Right atrium auricular region (tissue), 2 donors: ENCODE measurements at places on chromosomes 3 and 15. TPM values are rescaled to one million over a fixed set of nuclear protein-coding genes. Genes with fewer than 3 reads are reported as not detected.

GOLGA6A gene
- not detected for total RNA-seq

DNA sequence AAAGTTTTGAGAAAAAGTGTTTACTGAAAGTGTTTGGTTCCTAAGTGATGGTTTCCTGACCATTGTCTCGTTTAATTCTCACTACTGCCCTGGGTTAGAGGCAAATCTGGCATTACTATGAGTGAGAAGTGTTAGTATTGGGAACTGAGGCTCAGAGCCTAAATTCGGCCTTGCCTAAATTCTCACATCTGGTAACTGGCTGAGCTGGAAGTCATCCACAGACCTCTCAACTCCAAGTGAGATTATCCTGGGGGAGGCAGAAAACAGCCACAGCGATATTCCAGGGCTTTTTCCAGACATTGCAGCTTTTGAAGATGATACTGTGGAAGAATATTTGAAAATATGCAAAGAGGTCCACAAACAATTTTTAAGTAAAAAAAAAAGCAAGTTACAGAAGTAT, 85.1 kb upstream of the TRA2B start:
- no peak for DNase-seq

NLGN1 gene
- total RNA-seq = 1.3 TPM

RAF1 gene
- total RNA-seq = 178 TPM

DNA sequence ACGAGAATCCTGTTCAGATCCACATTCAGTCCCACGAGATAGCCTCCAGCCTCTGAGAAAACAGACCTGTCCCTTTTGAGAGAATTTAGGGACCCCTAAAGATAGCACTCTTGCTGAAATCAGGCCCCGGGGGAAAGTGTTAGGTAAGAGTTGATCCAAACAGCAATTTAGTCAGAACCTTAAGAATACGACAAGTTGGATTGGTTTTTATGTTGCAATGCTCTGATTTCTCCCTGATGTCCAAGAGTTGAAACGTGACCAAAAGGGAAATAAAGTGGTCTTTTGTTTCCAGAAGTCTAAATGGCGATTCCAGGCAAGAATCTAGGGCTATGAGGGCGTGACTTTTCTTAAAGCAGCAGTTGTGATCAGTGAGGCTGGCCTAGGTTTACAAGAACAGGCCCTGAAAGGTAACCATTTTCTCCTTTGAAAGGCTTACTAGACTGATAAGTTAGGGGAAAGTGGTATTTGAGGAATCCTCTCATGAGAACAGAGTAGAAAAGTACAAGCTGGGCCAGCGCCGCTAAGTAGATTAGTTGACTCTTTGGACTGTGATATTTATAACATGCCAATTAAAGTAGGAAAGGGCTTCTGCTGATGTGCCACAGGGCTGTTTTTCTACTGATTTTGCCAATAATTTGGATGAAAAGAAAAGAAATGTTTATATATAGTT, 4.9 kb downstream of the MAN2A2 start:
- DNase-seq = no peak

MKRN2 gene
- 30.5 TPM for total RNA-seq

DNA sequence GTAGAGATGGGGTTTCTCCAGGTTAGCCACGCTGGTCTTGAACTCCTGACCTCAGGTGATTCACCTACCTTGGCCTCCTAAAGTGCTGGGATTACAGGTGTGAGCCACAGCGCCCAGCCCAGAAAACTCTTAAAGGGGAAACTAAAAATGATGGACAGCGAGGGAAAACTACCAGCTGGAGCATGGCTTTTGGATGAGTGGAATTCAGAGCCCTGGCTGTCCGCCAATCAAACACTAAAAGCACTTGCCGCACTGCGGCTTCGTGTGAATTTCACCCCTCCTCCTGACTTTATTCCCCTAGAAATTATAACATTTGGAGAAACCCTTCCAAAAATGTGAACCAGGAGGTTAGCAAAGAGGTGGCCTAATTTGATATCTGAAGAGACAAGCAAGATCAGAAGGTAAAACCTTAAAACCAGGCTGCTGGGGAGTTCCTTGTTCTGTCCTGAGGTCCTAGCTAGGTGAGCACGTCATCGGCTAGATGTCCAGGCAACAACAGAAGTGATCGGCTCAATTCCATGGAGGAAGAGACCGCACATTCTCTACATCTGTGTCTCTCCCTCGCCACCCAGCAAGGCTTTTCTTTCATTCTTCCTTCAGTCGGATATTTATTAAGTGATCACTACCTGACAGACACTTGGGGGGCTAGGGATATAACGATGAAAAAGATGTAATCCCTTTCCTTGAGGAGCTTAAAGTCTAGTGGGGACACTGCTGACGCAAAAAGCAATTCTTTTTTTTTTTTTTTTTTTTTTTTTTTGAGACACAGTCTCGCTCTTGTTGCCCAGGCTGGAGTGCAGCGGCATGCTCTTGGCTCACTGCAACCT, 1.7 kb downstream of the TM4SF19 start:
- no peak for DNase-seq

GRCh38 chr15:46301291-46301690, 666.5 kb downstream of the SQOR start:
- no peak for DNase-seq

ITPKA gene
- 0.90 TPM for total RNA-seq

PRSS50 gene
- 0.12 TPM for total RNA-seq

AMOTL2 gene
- total RNA-seq = 119 TPM
